ENCODE measurements at places on chromosomes 1 and 21.

GRCh38 chr1:245060684-245061374 is 94.0 kb upstream of the KIF26B start:
- DNase-seq: no peak

GRCh38 chr21:32818411-32818810 is 46.9 kb upstream of the PAXBP1 start:
- DNase-seq: no peak

DNA sequence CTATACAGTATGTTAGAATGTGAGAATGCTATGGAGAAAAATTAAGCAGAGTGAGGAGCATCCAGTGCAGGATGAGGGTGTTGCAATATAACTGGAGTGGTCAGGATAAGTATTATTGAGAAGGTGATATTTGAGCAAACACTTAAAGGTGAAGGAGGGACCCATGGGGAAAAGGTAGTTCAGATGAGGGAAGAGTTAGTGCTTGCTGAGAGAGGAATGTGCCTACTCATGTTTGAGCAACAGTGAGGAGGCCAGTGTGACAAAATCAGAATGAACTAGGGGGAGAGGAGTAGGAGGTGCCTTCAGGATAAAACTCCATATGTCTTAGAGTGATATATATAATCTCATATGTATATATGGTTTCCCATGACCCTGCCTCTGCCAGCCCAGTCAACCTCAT is 6.2 kb upstream of the TRIM45 start:
- no peak for DNase-seq

DNA sequence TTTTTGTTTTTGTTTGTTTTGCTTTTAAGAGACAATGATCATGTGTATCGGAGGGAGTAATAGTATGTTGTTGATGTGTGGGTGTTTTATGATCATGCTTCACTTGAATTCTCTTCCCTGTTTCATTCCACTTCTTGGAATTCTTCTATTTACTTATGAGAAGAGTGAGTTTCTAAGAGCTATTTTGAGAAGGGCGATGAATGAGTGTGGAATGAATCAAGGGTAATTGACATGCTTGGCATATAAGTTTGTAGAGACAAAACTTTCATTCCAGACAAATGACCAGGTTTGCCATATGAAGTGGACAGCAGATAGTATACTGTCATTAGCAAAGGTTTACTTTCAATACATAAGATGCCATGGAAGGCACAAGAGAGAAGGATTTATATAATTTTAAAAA is 42.3 kb upstream of the PDC start:
- DNase-seq: no peak

GRCh38 chr1:48049823-48050535 is 52.8 kb upstream of the TRABD2B start:
- no peak for DNase-seq

- no peak for DNase-seq
These were observed 64.3 kb upstream of the TINAGL1 start for GRCh38 chr1:31511848-31512615.

DNA sequence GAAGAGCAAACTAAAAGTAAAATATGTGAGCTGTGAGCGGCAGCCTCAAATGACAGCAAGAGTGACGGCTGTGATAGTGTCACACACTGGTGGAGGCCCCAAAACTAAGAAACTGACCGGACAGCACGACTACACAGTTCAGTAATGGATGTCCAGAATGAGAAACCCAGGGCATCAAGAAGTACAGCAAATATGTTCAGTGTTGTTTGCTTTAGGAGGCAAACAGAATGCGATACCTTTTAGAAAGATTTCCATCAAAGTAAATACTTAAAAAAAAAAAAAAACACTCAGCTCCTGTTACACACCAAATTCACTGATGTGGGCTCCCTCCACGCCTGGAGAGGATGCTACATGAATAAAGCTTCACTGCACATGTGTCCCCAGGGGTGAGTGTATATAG is 1.1 kb upstream of the PKP1 start:
- DNase-seq: no peak

GRCh38 chr1:186819563-186819962 is 9.2 kb upstream of the PLA2G4A start:
- DNase-seq: no peak

- peak; percentile 16 for DNase-seq
These were observed 12.4 kb downstream of the RNF220 start for GRCh38 chr1:44417351-44418021.

DNA sequence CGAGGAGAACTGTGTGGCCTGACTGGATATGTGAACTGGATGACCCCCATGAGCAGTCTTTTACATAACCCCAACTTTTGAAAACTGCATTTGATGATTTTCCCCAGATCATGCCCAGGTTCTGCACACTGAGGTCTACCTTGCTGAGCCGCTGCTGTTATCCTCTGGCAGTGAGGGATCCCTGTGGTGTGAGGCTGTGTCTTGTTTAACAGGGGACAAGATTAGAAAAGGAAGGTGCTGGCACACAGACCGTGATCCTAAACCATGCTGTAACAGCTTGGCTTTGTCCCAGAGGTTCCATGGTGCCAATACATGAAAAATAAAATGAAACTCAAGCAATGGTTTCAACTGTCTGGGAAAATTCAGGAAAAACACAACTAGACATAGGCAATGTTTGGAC is 134.2 kb downstream of the ZZZ3 start:
- DNase-seq: no peak

DNA sequence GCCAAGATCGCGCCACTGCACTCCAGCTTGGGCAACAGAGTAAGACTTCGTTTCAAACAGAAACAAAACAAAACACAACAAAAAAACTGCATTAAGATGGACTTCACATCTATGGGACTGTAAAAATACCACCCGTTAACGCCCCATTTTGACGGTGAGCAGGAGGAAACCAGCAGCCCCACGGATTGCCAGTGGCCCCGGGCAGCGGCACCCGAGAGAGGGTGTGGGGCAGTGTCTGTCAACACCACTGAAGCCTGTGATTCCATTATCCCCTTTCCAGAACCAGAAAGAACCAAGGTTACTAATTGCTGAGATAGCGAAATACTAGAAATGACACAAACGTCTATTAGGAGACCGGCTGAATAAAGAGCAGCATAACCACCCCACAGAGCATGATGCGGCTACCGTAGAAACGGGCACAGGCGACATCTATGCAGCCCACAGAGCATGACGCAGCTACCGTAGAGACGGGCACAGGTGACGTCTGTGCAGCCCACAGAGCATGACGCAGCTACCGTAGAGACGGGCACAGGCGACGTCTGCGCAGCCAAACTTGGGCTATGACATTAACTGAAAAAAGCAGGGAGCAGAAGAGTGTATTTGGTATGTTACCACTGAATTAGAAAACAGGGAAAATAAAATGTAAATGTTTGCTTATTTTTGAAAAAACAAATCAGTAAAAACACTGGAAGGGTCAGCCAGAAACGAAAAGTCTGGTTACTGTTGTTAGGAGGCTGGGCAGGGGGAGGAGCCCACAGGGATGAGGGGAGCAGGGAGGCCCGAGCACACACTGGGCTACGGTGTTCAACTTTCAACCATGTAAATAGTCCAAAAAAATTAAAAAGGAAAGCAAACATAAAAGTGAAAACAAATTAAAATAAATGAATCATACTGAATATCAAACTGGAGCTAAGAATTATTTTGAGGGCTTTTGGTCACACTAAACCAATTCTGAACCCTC is 96.5 kb downstream of the NPHP4 start:
- DNase-seq: no peak

DNA sequence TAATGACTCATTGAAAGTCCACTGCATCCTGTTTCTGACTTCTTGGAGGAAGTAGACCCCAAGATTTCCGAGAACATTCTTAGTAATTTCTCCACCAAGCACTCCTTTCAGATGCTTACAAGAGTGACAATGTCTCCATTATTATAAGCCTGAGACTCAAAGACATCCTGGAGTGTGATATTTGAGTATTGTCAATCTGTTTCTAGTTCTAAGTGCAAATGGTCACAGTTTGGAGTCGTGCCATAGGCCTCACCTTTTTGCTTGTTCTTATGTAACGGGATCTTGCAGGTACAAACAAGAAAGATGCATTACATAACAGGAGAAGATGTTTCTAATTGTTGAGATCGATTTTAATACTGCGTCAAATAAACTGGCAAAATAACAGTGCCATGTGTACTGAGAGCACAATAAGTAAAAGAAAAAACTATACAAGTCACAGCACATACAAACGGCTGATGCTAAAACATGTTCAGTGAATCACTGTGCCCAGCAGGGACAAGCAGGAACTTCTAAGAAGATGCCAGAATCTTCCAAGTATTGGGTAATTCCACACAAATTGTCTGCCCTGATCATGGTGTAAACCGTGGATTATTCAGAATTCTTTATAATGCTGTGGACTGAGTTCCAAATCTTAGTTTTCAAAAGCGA is 54.1 kb downstream of the CD2 start:
- no peak for DNase-seq

DNA sequence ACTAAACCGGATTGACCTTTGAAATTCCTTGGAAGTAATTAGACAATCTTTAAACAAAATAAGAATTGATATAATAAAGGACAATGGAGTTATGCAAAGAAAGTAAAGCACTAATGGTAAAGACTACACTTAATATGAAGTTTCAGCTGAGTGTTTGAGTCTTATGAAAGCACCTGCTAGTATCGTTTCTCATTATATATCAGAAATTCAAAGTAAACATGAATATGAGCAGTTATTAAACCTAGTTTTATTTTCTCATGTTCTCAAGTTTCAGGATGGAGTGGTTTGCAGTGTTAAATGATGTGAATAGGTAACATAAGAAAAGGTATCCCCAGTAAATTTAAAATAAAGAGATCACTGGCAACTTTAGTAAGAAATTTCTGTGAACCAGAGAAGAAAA is 188.6 kb downstream of the ZP4 start:
- no peak for DNase-seq

All from stimulated activated CD4-positive, alpha-beta T cell treated with anti-CD3 and anti-CD28 coated beads, Interleukin-15, amount 100 ng/mL, for 24 hours (primary cell).